ENCODE measurements at places on chromosomes 4 and X.

DNA sequence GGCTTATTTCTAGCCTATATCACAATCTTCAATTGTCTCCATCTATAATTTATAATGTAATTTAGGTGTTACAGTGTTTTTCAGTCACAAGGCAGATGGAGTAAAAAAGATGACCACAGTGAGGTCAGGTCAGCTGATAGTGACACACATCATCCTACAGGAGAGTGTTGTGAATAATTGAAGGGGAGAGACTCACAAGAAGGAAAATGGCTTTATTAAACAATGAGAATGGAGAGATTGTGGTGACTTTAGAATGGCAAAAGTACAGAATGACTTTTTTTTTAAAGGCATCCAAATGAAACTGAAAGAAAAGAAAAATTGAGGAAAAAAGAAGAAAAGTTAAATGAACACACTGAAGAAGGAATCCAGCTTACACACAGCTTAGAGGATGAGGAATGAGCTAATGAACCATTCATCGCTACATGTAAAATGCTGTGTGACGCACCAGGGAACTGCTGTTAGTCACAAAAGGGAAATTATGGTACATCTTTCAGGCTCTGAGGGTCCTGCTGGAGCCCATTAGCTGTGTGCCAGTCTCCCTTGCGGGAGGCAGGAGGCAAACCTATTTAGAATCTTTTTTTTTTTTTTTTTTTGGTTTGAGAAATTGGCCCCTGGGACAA lies 56.6 kb downstream of the SPRY1 start:
- no peak overlapping the region for H3K27ac ChIP-seq
- no peaks in the 10 kb centered on the region for H3K27me3 ChIP-seq
- no peak overlapping the region for H3K4me3 ChIP-seq
- no peak for DNase-seq

DNA sequence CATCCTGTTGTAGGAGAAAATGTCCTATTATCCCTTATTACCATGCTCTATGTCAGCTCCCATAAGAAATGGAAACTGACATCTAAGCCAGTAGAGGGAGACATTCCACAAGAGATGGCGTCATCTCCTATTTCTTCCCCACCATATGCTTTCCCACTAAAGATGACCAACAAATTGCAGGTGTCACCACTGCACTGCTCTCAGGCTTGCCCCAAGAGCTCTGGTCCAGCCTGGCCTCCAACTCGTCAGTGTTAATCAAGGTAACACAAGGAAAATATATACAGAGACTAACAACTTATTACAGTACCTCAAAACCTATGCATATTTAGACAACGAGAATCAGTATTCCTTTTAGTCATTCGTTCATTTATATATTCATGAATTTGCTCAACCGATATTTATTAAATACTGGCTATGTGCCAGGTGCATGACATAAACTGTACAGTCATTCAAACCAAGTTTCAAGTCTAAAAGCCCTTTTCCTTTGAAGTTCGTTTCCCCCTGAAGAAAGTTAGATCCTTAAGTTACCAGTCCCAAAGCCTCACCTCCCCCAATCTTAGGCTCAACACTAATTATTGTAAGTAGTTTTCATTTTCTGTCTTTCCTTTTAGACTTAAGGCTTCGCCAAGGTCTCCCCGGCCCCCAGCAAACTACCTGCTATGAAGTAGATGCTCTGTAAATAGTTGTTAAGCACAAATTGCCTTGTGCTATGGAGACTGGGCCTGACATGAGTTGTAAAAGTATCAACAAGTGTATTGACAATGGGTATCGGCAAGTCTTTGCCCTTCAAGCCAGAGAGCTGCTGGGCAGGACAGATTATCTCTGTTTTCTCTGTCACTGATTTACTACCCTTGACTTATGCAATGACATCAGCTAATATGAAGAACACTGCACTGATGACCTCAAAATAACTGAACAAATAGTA lies 3.1 kb upstream of the FGB start:
- no peak overlapping the region for H3K4me3 ChIP-seq
- H3K27ac ChIP-seq, result no peak overlapping the region
- no peaks in the 10 kb centered on the region for H3K27me3 ChIP-seq
- H3K36me3 ChIP-seq, result no peaks in the 10 kb centered on the region
- no peak for DNase-seq

DNA sequence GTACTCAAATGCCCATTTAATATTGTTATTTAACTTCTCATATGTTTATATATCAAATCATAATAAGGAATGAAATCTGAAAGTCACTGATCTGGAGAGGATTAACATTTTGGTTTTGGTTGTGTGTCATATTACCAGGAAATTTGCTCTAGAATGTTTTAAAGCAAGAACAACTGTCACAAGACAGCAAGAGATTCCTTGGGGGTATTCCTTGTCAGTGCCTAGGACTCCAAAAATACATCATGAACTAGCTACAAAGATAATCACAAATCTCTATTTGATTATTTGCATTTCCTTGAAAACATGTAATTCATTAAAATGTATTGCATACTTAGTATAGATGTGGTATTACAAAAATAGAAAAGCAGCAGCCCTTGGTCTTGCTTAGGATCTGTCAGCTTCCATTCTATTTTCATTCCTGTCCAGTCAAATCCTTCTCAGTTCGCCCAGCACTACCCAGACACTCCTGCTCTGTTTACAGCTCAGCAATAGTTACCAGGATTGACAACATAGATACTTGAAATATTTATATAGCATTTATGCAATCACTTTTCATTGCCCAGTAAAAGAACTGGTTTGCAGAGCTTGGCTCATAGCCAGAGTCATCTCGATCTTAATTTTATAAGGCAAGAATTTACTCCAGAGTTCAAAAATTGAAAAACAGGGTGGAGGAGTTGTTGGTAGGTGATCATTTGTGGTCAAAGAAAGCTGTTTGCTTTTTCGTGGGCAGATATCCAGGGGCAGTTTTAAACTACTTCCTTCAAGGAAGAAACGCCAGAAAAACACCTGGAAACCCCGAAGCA lies 9.2 kb upstream of the BMP3 start:
- H3K36me3 ChIP-seq, result no peaks in the 10 kb centered on the region
- 0 out of 2 replicates have a peak overlapping the region, but pooled peaks have one; percentile 12 for H3K4me3 ChIP-seq
- DNase-seq, result peak; percentile 95
- no peaks in the 10 kb centered on the region for H3K27me3 ChIP-seq
- peaks cover 44% of the 10 kb centered on the region for H3K4me1 ChIP-seq
- peak overlapping the region; percentile 77 for H3K27ac ChIP-seq

DNA sequence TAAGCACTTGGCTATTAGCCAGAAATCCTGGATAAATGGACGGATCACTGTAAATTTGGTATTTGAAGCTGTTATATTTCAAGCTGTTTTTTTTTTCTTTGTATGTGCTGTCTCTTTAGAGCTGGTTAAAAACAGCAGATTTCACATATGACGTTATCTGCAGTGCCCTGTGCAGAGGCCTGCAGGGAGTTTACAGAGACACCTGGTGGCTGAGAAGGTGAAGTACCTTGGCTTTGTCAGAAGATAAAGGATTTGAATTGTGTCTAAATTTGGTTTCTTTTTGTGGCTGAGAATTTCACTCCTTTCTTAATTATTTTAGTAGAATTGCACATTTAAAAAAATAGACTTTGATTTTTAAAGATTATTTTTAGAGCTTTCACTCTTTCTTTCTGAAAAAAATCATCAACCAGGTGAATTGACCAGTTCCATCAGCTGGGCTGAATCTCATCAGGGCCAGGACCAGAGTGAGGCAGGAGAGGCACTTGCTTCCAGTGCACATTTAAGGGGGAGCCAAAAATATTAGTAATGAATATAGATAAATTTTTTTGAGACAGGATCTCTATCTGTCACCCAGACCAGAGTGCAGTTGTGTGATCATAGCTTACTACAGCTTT lies 9.6 kb upstream of the CHRNA9 start:
- no peaks in the 10 kb centered on the region for H3K36me3 ChIP-seq
- no peak overlapping the region for H3K4me3 ChIP-seq
- no peak overlapping the region for H3K27ac ChIP-seq
- no peaks in the 10 kb centered on the region for H3K27me3 ChIP-seq
- H3K4me1 ChIP-seq, result peaks cover 45% of the 10 kb centered on the region
- DNase-seq, result peak; percentile 56

DNA sequence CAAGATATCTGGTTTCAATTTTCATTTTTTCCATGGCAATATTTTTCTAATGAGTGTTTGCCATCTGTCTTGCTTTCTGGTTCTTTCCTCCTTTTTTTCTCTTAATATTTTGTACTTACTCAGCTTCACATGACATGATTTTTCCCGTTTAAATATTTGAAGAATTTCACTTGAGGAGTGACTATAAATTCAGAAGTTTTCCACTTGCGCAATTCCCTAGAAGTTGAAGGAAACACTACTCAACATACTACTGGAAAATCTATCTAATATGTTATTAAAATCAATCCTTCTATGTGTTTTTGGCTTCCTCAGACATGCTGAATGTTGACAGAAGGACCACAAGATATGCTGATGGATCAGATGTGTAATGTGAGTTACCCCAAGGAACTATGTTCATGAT lies 36.8 kb upstream of the BANK1 start:
- no peaks in the 10 kb centered on the region for H3K4me1 ChIP-seq
- no peaks in the 10 kb centered on the region for H3K27me3 ChIP-seq
- no peaks in the 10 kb centered on the region for H3K36me3 ChIP-seq
- no peak for DNase-seq

GRCh38 chr4:13364172-13364571 lies 120.0 kb downstream of the RAB28 start:
- no peak for DNase-seq
- H3K27me3 ChIP-seq, result no peaks in the 10 kb centered on the region
- H3K4me3 ChIP-seq, result no peak overlapping the region

DNA sequence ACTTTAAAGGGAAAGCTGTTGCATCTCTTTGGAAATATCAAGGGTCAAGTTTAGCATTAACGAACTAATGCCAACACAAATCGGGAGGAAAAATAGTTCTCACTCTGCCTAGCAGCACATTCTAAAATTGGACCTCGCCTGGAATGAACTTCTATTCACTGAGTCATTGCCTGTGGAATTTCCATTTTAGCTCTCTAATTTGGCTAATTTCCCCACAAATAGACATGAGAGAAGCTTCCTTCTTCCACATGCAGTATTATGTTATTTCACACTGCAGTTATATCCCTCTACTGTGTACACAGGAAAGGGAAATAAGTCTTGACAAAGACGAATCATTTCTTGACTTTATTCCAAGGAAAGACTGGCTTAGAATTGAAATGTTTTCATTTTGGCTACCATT lies 9.3 kb downstream of the ZXDA start:
- H3K27ac ChIP-seq, result no peak overlapping the region
- H3K4me3 ChIP-seq, result no peak overlapping the region
- H3K36me3 ChIP-seq, result no peaks in the 10 kb centered on the region
- DNase-seq, result no peak

DNA sequence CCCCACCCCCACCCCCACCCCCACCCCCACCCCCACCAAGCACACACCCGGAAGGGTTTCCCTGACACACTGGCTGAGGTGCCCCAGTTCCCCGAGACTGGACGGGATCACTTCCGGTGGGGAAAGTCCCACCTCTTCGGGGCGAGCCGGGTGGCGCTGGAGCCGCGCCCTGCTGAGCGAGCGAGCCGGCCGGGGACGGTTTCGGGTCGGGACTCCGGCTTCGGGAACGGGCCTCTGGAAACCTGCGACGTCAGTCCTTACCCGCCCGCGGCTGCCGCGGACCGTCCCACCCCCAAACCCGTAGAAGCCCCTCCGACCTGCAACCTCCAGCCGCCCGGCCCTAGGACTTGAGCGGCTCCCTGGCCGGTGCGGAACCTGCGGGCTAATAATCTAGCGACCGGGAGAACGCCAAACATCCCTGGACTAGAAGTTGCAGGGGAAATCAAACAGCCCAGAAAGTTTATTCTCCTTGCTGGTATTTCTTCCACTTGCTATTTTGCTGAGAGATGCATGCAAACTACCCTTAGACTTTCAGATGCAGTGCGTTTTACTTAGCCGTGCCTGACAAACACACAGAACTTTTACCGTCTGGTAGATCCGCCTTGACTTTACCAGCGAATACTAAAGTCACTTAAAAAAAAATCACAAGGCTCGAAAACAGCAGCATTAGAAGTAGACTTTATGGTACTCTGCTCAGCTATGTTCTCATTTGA lies 991 bp downstream of the RAP2C start:
- peaks cover 11% of the 10 kb centered on the region for H3K36me3 ChIP-seq
- H3K27me3 ChIP-seq, result no peaks in the 10 kb centered on the region
- peak; percentile 85 for DNase-seq

GRCh38 chr4:29636961-29637360 lies 1083.2 kb upstream of the PCDH7 start:
- no peaks in the 10 kb centered on the region for H3K4me1 ChIP-seq
- no peak overlapping the region for H3K27ac ChIP-seq
- no peaks in the 10 kb centered on the region for H3K27me3 ChIP-seq
- no peak for DNase-seq

- no peak overlapping the region for H3K27ac ChIP-seq
- H3K36me3 ChIP-seq, result no peaks in the 10 kb centered on the region
- DNase-seq, result no peak
- H3K4me1 ChIP-seq, result 0 out of 2 replicates have a peak, but pooled peaks cover 9% of the 10 kb centered on the region
Observed at GRCh38 chr4:100548200-100548560, 30.4 kb upstream of the EMCN start.

- no peak for DNase-seq
- no peak overlapping the region for H3K27ac ChIP-seq
- H3K36me3 ChIP-seq, result no peaks in the 10 kb centered on the region
- no peaks in the 10 kb centered on the region for H3K27me3 ChIP-seq
- H3K4me3 ChIP-seq, result no peak overlapping the region
Observed at GRCh38 chr4:2940267-2941137, 22.7 kb downstream of the NOP14 start.

GRCh38 chrX:14420841-14421240 lies 108.5 kb upstream of the GLRA2 start:
- no peak overlapping the region for H3K27ac ChIP-seq
- H3K4me1 ChIP-seq, result no peaks in the 10 kb centered on the region
- H3K27me3 ChIP-seq, result no peaks in the 10 kb centered on the region
- no peak overlapping the region for H3K4me3 ChIP-seq

GRCh38 chrX:148599404-148599803 lies 99.0 kb downstream of the AFF2 start:
- H3K27me3 ChIP-seq, result no peaks in the 10 kb centered on the region
- no peak overlapping the region for H3K4me3 ChIP-seq
- no peak overlapping the region for H3K27ac ChIP-seq

DNA sequence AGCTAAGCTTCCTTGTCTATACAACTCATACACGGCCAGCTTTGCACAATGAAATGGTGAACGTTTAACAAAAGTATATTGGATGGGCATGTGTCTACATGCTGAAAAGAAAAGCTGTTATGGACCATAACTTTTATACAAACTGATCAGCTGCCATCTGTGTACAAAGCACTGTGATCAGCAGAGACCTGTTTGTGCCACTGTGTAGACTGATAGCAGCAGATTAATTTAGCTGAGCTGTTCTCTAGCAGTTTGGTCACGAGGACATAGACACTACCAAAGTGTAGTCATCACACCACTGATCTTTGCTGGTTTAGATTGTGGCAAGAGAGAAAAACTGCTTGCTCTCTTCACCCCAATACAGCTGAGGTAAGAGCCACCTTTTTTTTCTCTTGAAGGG lies 124.5 kb downstream of the RAPGEF2 start:
- no peaks in the 10 kb centered on the region for H3K36me3 ChIP-seq
- H3K4me1 ChIP-seq, result no peaks in the 10 kb centered on the region
- no peak overlapping the region for H3K4me3 ChIP-seq
- no peak overlapping the region for H3K27ac ChIP-seq
- DNase-seq, result no peak

- no peak overlapping the region for H3K4me3 ChIP-seq
- H3K27me3 ChIP-seq, result no peaks in the 10 kb centered on the region
- DNase-seq, result no peak
- no peak overlapping the region for H3K27ac ChIP-seq
Observed at GRCh38 chr4:181896614-181897013, 346.6 kb upstream of the TENM3 start.

- H3K36me3 ChIP-seq, result no peaks in the 10 kb centered on the region
- peak; percentile 62 for DNase-seq
- H3K27ac ChIP-seq, result no peak overlapping the region
- H3K27me3 ChIP-seq, result no peaks in the 10 kb centered on the region
- no peak overlapping the region for H3K4me3 ChIP-seq
Observed at GRCh38 chrX:69158166-69158980, 6.9 kb downstream of the PJA1 start.
